ENCODE measurements at places on chromosomes 7 and 10.
A peak's percentile ranks its signal among the peaks of the same experiment; 100 is the strongest.

GRCh38 chr7:141788296-141788695 is 1.7 kb upstream of the TAS2R5 start:
- no peak for DNase-seq

DNA sequence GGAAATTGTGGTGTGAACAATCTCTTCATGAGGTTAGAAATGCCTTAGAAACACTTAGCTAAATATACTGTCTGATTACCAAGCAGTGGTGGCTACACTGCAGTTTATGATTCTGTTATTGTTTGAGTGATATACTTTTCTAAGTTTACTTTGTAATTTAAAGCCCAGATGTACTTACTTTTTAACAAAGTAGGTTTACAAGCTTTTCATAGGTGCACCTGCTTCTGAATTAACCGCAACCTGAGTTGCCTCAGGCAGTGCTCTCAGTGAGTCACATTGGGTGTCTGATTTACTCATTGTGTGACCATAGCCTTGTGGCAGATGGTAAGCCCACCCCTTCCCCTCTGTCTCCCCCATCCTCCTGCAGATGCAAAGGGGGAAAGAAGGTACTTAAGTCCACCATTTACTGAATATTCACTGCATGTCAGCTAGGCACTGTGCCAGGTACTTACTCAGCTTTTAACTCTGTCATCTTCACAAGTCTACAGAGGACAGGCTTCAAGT is 9.0 kb downstream of the MTURN start:
- DNase-seq: peak; percentile 90

GRCh38 chr7:45919231-45919784 is 1.8 kb downstream of the IGFBP3 start:
- DNase-seq: no peak

GRCh38 chr10:121043124-121043849 is 192.1 kb downstream of the WDR11 start:
- no peak for DNase-seq

DNA sequence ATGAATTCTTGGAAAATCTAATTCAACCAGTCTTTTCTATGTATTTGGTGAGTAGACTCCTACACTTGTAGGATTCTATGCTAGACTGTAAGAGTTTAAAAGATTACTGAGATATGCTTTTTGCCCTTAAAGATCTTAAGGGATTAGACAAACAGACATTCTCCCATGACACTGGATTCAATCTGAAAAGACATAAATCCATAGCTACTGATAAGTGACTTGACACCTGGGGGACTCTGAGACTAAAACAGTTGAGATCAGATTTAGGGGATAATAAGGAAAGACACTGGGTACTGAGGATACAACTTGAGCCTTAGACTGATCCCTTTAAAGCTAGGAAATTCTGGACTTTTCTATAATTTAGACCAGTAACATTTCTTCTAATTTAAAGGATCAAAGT is 1233.4 kb downstream of the XPNPEP1 start:
- no peak for DNase-seq

- no peak for DNase-seq
Measured at GRCh38 chr7:137731436-137731835, 115.3 kb downstream of the DGKI start.

GRCh38 chr10:21031232-21031795 is 134.2 kb upstream of the NEBL start:
- DNase-seq: no peak

DNA sequence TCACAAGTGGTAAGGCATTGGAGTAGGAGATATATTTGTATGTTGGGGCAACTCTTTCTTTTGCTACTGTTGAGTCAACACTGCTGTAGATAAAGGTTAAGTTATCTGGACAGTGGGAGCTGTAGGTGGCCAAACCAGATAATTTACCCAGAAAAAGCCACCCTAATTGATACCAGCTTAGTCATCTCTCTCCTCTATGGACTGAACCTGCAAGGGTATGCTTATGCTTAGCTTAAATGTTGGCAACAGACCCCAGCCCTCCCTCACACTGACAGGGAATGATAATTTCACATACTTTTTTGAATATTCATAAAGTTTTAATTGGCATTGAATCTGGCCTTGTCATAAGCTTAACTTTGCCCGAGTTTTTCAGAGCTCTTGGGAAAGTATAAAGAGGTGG is 66.3 kb downstream of the CREB5 start:
- DNase-seq: no peak

DNA sequence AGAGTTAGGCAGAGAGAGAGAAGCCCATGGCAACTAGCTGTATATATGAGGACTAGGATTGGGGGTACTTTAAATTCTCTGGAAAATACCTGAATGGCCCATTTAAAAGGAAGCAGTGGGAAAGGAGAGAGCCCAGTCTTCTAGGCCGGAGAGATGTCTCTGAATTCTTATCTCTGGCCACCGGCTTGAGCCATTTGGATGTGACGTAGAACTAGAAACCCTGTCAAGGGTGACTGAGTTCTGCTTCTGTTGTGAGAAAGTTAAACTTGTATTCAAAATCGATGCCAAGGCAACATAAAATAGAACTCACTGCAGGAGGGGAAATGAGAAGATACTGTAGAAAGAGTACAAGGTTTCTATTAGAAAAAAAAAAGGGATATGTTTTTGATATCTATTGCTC is 6.3 kb upstream of the GSTK1 start:
- no peak for DNase-seq

GRCh38 chr10:119377958-119378736 is 164.4 kb downstream of the RGS10 start:
- no peak for DNase-seq

- DNase-seq: no peak
Measured at GRCh38 chr7:561631-562373, 42.2 kb upstream of the PDGFA start.

DNA sequence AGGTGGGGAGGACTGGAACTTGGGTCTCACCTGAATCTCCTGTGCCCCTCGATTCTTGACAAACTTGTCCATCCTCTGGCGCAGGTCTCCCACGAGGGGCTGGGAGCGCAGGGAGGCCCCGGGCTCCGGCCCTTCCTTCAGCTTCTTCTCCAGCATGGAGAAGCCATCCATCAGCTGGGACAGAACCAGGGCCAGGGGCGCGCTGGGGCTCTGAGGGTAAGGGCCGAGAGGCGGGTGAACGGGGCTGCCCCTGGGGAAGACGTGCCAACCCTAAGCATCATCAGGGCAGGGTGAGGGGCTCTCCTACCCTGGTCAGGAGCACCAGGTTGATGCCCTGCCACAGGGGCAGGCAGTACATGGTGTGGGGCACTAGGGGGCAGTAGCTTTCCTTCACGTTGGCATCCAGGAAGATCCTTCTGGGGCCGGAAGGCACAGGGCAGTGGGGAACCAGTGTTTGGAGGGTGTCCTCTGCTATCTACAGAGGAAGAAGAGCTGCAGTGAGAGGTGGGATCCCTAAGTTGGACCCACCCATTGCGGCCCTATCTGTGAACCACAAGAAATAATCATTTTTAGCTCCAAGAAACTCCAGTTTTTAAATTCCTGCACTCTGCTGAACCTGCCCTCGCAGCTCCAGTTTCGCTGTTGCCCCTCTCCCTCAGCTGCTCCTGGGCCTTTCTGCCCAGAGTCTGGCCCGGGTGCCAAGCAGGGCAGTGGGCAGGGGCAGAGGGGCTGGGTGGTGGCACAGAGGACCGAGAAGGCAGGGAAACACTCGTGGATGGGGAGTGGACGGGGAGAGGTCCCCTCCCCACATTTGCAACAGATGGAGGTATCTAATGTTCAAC is 10.8 kb upstream of the PYROXD2 start:
- no peak for DNase-seq

DNA sequence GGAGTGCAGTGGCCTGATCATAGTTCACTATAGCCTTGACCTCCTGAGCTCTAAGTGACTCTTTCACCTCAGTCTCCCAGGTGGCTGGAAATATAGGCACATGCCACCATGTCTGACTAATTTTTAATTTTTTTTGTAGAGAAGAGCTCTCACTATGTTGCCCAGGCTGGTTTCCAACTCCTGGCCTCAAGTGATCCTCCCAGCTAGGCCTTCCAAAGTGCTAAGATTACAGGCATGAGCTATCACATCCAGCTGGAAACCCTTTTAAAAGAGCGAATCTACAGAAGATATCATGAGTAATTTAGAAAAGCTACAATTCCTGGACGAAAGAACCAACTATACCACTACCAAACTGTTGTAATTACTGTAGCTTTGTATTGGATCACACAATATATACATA is 394.4 kb upstream of the AUTS2 start:
- DNase-seq: no peak

- DNase-seq: no peak
Measured at GRCh38 chr7:68125168-68125567, 1128.5 kb downstream of the TYW1 start.

DNA sequence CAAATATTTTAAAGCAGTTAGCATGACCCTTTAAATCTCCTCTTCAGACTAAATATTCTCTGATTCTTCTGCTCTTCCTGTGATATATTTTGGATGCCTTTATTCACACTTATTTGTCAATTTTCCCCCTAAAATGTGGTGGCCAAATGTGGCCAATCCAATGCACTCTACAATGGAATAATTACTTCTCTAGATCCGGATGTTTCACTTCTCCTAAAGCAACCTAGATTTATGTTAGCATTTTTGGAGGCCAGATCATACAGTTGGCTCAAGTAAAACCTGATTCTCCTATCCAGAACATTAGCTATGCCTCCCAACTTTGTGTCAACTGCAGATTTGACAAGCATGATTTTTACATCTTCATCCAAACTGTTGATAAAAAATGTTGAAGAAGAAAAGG is 153.7 kb downstream of the CREB5 start:
- no peak for DNase-seq

GRCh38 chr7:86785641-86786040 is 141.9 kb downstream of the GRM3 start:
- no peak for DNase-seq

DNA sequence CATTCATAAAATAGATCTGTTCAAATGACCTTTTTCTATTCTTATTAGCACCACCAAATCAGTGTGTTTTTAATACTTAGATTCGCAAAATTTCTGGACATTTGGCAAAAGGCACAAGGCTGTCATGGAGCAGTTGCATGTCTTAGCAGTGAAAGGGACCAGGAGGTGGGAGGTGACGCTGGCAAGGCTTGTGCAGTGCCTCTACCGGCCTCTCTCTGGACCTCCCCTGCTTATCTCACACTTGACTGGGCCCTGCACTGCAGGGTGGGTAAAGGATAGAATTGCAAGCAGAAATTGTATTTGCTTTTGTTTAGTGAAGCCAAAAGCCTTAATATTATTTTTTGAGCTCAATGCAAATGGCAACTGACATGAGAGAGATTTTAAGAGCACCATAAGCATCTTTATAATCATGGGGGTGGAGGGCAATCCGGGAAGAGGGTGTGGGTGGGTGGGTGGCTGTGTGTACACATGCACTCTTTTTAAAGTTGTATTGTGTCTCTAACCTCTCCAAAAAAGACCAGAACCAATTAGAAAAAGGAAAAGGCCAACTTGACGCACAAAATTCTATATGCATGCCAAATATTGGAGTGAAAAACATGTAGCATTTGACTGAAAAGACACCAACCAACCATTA is 106.3 kb downstream of the WNT2 start:
- no peak for DNase-seq

DNA sequence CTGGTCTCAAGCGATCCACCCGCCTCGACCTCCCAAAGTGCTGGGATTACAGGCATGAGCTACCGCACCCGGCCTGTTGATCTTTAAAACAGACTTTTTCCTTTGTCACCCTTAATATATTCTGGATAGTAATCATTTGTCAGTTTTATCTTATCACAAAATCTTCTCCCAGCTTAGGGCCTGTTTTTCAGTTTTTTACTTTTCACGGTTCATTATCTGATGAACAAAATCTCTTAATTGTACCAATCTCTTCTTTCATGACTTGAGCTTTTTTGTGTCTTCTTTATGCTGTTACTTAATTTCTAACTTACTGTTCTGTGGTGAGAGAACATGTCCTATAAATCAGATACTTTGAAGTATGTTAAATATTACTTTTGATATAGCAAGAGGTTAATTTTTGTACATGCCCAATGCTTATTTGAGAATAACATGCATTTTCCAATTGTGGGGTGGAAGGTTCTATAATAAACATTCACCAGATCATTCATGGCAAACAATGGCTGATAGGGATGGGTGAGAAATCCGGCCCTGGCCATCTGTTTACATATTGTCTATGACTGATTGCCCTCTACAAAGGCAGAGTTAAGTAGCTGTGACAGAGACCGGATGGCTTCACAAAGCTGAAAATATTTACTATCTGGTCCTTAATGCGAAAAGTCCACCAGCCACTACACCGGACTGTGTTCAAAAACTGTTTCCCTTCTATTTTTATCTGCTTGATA is 5.3 kb downstream of the PAPOLB start:
- DNase-seq: no peak

GRCh38 chr7:134660242-134660785 is 13.7 kb downstream of the BPGM start:
- DNase-seq: no peak

- DNase-seq: no peak
Measured at GRCh38 chr10:75407713-75408508, 6.3 kb upstream of the ZNF503 start.

GRCh38 chr10:130999376-131000202 is 311.9 kb downstream of the TCERG1L start:
- no peak for DNase-seq

DNA sequence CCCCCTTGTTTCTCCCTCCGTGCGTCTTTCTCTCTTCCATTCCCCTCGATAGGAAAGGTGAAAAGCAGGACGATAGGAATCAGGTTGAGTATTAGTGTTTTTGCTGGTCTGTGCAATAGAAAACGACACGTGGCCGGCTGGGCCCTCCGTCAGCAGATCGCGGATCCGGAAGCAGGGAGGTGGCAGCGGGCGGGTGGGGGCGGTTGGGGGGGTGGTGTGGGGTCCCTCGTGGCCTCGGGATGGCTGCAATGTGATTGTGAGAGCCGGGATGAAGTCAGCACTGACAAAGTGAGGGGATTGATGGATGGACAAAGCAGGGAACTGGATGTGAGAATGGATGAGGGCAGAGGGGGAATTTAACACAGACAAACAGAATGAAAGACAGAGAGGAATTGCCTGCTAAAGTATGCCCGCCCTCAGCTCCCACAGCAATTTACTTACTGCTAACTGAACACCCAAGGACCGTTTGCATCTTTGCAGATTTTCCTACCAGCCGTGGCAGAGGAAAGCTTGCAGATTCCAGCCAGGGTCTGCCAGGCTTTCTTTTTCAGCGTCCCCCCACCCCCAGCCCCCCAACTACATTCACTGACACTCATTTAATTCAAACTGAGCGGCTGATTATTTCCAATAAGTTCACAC is 280.9 kb downstream of the LRMDA start:
- no peak for DNase-seq

- no peak for DNase-seq
Measured at GRCh38 chr10:43128331-43128730, 9.9 kb upstream of the CSGALNACT2 start.

GRCh38 chr7:65471587-65471986 is 97.9 kb downstream of the ZNF92 start:
- no peak for DNase-seq
